ENCODE measurements at places on chromosomes 12 and 14.
A peak's percentile ranks its signal among the peaks of the same experiment; 100 is the strongest.

GRCh38 chr12:13273850-13274249 is 77.3 kb downstream of the EMP1 start:
- no peak for DNase-seq

DNA sequence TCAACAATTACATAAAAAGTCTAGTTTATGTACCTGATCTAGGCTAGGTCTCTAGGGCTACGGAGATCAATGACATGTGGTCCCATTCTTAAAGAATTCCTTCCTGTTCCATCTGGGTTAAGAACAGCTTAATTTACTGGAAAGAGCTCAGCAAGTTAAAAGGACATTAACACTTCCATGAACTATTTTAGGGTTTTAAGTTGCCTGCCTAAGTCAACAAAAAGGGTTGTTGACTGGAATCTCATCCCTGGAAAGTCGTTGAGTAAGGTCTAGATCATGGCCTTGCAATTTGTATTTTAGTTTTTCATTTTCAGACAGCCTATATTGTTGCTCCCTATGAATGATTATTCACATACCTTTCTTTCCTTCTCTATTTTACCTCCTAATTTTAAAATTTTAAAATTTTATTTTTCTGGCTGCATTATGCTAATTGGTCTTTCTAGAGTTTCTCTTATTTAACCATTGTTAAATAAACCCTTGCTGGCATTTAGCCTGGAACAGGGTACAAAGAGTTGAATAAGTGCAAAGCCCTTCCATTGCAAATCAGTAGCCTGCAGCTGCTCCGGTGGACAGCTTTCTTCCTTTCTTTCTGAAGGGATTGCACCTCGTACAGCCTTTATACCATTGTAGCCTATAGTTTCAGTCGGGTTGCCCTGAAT is 66.3 kb downstream of the VRK1 start:
- no peak for DNase-seq

GRCh38 chr14:90154110-90154509 is 92.3 kb downstream of the KCNK13 start:
- no peak for DNase-seq

GRCh38 chr14:69910871-69911270 is 31.7 kb downstream of the SMOC1 start:
- DNase-seq, result no peak

GRCh38 chr14:70731447-70732239 is 77.7 kb downstream of the MAP3K9 start:
- no peak for DNase-seq

DNA sequence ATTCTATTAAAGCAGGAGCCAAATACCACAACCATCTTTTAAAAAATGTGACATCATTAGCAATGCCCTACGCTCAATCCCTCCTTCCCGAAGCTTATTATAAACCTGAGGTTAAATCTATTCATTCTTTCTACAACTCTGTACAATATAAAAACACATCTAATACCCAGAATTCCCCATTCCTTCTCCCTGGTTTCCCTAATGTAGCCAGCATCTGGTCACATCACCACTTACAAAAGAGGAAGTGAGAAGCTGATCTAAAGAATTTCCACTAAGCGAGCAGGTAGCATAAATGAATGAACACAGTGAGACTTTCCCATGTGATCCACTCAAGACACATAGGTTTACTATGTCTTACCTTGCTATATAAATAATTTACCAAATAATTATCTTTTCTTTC is 90.4 kb downstream of the LRP6 start:
- no peak for DNase-seq

GRCh38 chr12:91786499-91787272 is 359.0 kb downstream of the BTG1 start:
- no peak for DNase-seq

- no peak for DNase-seq
These were observed 9.5 kb upstream of the CAPRIN2 start for GRCh38 chr12:30764251-30764650.

DNA sequence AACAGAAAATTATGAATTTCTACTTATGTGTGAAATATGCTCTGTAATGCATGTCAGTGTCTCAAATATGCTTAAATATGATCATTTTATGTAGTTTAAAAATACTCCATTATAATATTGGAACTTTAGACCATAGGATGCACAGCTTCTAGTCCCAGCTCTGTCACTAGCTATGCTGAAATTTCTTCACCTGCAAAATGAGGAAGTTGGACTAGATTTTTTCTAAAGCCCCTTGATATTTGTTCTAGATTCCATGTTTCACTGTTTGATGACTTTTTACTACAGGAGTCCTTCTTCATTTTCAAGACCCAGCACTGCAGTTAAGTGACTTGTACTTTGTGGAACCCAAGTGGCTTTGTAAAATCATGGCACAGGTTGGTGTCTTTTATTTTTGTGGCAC is 90.1 kb downstream of the LRRK2 start:
- no peak for DNase-seq

GRCh38 chr14:64293976-64294671 is at the start of gene ESR2:
TSS of gene ESR2 (minus strand) at chr14:64294371. CDS start at chr14:64282985, 11,386 bp downstream.
- DNase-seq, result peak; percentile 32

- no peak for DNase-seq
These were observed 2.7 kb upstream of the KLC1 start for GRCh38 chr14:103626146-103626850.

DNA sequence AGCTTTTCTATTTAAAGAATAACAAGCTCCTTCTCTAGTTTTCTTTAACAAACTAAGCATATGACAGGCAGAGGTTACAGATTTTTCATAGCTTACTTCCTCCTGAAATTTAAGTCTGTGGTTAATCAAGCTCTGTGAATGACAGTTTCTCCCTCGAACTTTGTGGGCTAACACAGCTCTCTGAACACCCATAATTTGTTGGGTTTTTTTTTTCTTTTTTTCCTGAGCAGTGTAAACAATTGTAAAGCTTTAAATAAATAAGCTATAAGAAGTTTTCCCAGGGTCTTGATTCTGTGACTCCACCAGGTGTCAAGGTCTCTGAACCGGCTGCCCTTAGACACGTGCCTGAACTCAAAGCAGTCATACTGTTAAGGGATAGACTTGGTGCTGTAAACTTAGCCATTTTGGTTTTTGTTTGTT is 128.1 kb upstream of the AMIGO2 start:
- DNase-seq, result no peak

All from mucosa of descending colon (tissue), 3 donors.